Activated T-helper 1 cell treated with anti-CD3 and anti-CD28 coated beads, Interleukin-12 subunit alpha, Interleukin-12 subunit beta, Interleukin-2, Interleukin-4 antibody, amounts not matched to agents 30 ng/mL and 10 ng/mL and 1 ng/mL, durations not matched to agents 14 hours and 24 hours and 36 hours (primary cell): ENCODE measurements at places on chromosomes 2 and 18.

GRCh38 chr2:203826704-203827103, 40.9 kb upstream of the CTLA4 start:
- H3K4me1 ChIP-seq = peaks cover 63% of the 10 kb centered on the region
- no peak for DNase-seq
- H3K4me3 ChIP-seq = no peak overlapping the region
- peaks cover 7% of the 10 kb centered on the region for H3K36me3 ChIP-seq

DNA sequence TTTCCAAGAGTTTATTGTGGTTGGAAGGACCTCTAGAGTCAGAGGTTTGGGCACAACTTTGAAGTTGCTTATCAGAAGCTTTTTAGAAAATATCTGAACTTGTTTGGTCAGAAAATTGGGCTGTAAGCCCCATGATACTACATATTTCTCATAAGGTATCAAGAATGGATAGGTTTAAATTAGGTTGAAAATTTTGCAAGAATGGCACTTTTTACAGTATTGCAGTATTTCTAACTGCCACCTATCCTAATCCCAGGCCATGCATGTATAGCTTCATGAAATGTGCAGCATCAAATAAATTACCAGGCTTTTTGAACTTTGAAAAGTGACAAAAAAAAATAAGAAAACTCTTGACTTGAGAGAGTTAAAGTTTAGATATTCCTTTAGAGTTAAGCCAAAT, 367.2 kb downstream of the FIGN start:
- no peaks in the 10 kb centered on the region for H3K36me3 ChIP-seq
- H3K27me3 ChIP-seq = no peaks in the 10 kb centered on the region
- H3K4me1 ChIP-seq = no peaks in the 10 kb centered on the region
- H3K4me3 ChIP-seq = no peak overlapping the region

DNA sequence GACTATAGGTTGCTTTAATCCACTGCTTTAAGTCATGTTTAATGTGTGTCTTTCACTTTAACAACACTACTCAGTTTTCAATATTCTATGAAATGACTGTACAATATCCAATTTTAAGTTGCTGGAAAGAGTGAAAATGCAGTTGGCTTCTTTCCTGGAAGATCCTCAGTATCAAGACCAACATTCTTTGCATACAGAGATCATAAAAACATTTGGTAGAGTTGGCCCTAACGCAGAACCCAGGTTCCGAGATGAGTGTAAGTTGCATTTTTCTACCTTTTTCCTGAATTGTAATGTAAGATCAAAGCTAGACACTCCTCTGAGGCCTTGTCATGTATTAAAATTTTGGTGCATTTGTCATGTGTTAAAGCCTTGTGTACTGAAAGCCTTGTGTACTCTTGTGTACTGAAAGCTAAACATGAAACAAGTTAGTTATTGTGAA, 42.9 kb upstream of the TNFRSF11A start:
- H3K27me3 ChIP-seq = no peaks in the 10 kb centered on the region
- no peak overlapping the region for H3K4me3 ChIP-seq
- DNase-seq = no peak
- H3K27ac ChIP-seq = peak overlapping the region; percentile 29
- H3K4me1 ChIP-seq = peaks cover 35% of the 10 kb centered on the region

DNA sequence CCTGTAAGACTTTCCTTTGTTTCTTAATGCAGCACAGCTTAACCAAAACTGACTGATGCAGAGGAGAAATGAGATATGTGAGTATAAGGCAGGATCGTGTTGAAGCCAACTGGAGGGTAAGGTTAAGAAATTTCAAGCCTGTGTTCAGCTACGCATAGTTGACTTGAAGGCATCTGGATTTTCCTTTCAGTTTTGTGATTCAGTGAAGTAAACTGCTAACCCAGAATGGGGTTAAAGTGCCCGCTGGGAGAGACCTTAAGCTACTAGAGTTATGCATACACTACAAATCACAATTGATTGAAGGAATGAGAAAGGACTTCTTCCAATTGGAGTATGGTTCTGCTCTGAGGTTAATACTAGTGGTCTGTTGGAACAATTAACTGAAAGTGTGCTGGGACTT, 22.6 kb downstream of the THSD7B start:
- DNase-seq = no peak
- no peaks in the 10 kb centered on the region for H3K36me3 ChIP-seq
- no peak overlapping the region for H3K4me3 ChIP-seq
- no peaks in the 10 kb centered on the region for H3K27me3 ChIP-seq
- no peak overlapping the region for H3K27ac ChIP-seq

GRCh38 chr18:63025251-63026090, 294.1 kb downstream of the BCL2 start:
- DNase-seq = no peak
- no peak overlapping the region for H3K27ac ChIP-seq
- H3K36me3 ChIP-seq = no peaks in the 10 kb centered on the region

- no peak for DNase-seq
- H3K27me3 ChIP-seq = no peaks in the 10 kb centered on the region
- no peak overlapping the region for H3K4me3 ChIP-seq
These were observed 376.5 kb upstream of the NXPH2 start for GRCh38 chr2:139156730-139157129.

GRCh38 chr2:85972355-85972754, 83.6 kb upstream of the ST3GAL5 start:
- H3K4me3 ChIP-seq = no peak overlapping the region
- H3K27me3 ChIP-seq = peaks cover 2% of the 10 kb centered on the region
- H3K27ac ChIP-seq = no peak overlapping the region
- DNase-seq = no peak

- peaks cover 33% of the 10 kb centered on the region for H3K36me3 ChIP-seq
- no peak overlapping the region for H3K4me3 ChIP-seq
- H3K4me1 ChIP-seq = peaks cover 70% of the 10 kb centered on the region
- DNase-seq = no peak
- no peaks in the 10 kb centered on the region for H3K27me3 ChIP-seq
- H3K27ac ChIP-seq = peak overlapping the region; percentile 13
These were observed 45.7 kb downstream of the STAT4 start for GRCh38 chr2:191105082-191105481.

GRCh38 chr2:217475101-217475500, 527.7 kb downstream of the TNS1 start:
- peaks cover 3% of the 10 kb centered on the region for H3K27me3 ChIP-seq
- H3K4me3 ChIP-seq = no peak overlapping the region
- H3K4me1 ChIP-seq = no peaks in the 10 kb centered on the region
